Uterus (tissue), 4 donors: ENCODE measurements at places on chromosomes 6 and 20. TPM values are rescaled to one million over a fixed set of nuclear protein-coding genes. Genes with fewer than 3 reads are reported as not detected.

The RAD21L1 gene
- not detected for total RNA-seq

The BTNL2 gene
- total RNA-seq: not detected

The EPPIN gene
- total RNA-seq: not detected

The KCNQ5 gene
- total RNA-seq: 2.4 TPM

The NHSL1 gene
- 2.8 TPM for total RNA-seq

The GSTA3 gene
- not detected for total RNA-seq

The CTAGE9 gene
- total RNA-seq: not detected

The DNMT3B gene
- total RNA-seq: 0.26 TPM

The YIPF3 gene
- total RNA-seq: 78.9 TPM

The LAMA2 gene
- total RNA-seq: 61.5 TPM

The ROS1 gene
- total RNA-seq: not detected

The ANGPT4 gene
- 2.0 TPM for total RNA-seq

The ASXL1 gene
- total RNA-seq: 113 TPM

The TRIM40 gene
- not detected for total RNA-seq

The ZNF165 gene
- total RNA-seq: 2.1 TPM

The HFE gene
- 6.6 TPM for total RNA-seq

The MYB gene
- total RNA-seq: not detected

The HCK gene
- 3.7 TPM for total RNA-seq

The ARMC12 gene
- total RNA-seq: 1.6 TPM

The PDYN gene
- total RNA-seq: not detected

The TSPO2 gene
- total RNA-seq: not detected

The APOM gene
- 1.9 TPM for total RNA-seq

The GPR6 gene
- total RNA-seq: not detected

The DSN1 gene
- total RNA-seq: 5.5 TPM
